ENCODE measurements at places on chromosomes 7 and 10.

- DNase-seq: peak; percentile 97
Observed at GRCh38 chr10:119305860-119306513, 98.6 kb downstream of the GRK5 start.

DNA sequence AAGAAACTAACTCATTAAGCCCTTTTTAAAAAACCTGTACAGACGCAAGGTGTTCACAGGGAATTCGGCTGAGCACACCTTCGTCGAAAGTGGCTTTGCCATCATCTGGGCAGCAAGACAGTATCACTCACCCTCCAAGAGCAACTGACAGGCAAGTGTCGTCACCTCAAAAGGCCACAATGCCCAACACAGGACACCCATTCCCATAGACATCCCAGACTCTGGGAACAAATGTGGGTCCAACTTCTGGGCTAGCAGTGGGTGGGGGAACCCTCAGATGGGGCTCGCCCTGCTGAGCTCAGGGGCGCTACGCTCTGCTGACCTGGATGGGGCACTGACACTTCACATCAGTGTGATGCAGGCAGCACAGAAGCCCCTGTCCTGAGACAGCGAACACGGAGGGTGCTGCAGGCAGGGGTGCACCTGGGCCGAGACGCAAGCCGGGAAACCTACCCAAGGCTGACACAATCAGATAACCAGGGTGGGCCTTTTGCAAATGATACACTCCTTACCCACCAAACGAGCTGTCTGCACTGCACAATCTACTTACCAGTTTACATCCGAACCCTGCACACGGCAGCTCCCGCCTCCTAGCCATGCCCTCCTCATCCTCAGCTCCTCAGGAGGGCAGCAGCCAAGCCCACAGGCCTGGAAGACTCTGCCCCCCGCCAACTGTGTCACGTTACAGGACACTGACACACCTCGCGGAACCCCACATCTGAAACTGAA lies 1.7 kb downstream of the DIP2C start:
- no peak for DNase-seq

GRCh38 chr10:49144058-49144720 lies 10.4 kb upstream of the FAM170B start:
- no peak for DNase-seq

DNA sequence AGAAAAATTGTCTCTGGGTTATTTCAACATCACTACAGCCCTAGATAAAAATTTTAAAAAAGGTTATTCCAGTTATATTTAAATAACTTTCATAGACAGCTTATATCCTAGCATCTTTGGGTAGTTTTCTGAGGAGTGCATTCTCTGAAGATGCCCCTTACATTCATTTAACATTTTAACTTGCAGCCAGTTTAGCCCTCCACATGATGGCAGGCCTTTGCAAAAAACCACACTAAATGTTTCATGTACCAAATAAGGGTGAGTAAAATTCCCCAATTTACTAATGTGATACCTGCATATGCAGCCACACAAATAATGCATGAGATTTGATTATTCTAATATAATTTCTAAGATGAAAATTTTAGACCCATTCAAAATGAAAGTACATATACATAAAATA lies 108.4 kb upstream of the ZWINT start:
- no peak for DNase-seq

DNA sequence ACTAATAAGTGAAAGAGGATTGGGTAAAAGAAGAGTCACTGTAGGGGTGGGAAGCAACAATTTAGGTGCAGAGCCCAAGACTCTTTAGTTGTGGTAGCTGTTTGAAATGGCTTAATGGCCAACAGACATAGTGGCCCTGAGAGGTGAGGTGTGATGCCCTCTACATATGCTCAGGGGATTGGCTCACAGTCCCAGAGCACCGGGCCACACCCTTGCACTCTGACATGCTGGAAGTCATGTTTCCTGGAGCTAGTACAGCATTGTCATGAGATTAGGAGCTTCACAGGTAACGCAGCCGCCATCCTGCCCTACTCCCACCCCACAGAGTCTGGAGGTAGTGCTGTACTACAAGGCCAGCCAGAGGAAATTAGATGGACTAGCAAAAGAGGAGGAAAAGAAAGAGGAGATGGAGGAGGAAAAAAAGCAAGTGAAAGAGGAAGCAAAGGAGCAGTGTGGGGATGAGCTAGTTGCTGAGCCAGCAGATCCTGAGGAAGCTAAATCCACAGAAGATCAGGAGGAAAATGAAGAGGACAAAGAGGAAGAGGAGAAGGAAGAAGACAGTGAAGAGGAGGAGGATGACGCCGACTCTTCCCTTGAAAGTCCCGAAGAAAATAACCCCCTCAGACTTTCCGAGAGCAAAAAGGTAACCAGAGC lies 14.8 kb upstream of the FLNC start:
- no peak for DNase-seq

DNA sequence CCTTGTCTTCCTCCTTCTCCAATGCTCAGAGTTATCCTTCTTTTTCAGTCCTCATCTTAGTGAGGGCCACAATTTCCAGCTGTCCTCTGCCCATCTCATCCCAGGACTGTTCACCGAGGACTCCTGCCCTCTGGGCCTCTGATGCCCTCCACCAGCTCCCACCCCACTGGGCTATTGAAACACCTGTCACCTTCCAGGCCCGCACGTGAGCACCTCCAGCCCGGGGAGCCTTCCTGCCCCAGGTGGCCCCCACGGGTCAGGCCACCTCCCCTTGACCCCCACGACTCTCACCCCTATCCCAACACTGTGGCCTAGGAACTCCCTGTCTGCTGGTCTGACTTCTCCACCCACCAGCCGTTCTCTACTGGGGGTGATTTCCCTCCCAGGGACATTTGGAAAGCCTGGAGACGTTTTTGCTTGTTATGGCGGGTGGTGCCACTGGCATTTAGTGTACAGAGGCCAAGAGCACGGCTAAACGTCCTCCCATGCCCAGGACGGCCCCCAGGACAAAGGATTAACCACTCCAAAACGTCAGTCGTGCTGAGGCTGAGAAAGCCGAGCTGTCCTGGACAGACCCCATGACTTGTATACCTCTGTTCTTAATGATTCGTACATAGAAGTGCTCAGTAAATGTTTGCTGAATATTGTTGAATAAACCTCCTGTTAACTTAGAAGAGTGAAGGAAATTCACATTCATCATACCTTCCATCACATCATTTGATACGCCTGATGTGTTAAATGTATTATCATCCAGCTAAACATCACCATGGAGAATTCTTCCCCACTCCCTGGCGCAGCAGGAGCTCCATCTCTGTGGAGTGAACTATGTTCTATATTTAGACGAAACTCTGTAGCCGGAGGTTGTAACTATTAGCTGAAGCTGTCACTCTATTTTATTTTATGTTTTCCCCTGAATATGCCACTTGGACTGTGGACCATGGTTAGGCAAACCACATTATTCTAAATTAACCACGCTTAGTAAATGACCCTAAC lies 270.1 kb upstream of the SHH start:
- no peak for DNase-seq

DNA sequence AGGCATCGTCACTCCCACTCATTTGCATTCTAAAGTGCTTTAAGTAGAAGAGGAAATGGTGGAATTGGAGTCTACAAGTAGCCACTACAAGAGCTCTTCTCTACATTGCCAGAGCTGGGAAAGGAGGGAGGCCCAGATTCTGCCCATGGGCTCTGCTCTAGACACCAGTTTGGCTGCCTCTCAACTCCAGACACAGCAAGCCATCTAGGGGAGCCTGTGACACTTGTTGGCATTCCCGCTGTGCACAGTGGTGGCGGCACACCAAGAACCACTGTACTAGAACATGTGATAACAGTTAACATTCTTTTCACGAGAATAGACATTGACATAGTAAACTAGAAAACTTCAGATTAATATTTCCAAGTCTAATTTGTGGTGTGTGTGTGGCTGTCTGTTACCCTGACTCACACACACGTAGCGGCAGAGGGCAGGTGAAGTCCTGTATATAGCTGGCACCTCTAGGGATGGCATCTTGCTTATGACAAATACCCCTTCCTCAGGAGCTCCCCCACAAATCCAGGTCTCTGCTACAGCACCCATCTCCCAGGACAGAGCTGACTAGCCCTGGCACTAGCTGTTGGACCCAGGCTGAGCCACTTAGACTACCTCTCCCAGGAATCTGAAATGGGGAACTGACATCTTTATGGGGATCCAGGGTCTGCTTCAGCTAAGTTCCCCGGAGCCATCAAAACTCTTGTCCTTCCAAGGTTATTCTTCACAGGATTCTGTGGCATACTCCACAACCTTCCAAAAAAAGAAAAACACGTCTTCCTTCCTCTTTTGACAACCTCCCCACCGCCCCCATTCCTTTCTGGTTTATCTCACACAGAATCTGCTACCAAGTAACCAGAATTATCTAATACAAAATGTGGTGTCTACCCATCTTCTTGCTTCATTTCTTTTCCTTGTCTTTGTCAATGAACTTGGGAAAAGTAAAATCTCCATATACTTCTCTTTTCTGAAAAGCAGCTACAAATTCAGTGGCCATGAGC lies 54.7 kb upstream of the MRLN start:
- DNase-seq: no peak

- no peak for DNase-seq
Observed at GRCh38 chr7:69510114-69510513, 88.2 kb upstream of the AUTS2 start.

GRCh38 chr10:29618341-29619171 lies 16.2 kb downstream of the SVIL start:
- no peak for DNase-seq

- DNase-seq: no peak
Observed at GRCh38 chr7:14252458-14252857, 263.0 kb upstream of the ETV1 start.

DNA sequence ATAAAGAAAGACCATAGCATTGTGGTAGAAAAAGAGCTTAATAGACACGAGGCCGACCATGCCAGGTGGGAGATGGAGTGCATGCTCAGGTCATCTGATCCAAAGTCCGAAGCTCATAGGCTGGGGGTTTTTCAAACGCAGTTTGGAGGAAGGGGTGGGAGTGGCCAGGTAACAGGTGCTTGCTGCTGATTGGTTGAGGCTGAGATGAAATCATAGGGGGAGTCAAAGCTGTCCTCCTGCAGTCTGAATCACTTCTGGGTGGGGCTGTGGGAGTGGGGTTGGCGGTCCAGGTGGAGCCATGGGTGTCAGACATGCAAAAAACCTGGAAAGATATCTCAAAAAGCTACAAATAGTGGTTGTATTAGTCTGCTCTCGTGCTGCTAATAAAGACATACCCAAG lies 2.8 kb upstream of the ERCC6 start:
- no peak for DNase-seq

DNA sequence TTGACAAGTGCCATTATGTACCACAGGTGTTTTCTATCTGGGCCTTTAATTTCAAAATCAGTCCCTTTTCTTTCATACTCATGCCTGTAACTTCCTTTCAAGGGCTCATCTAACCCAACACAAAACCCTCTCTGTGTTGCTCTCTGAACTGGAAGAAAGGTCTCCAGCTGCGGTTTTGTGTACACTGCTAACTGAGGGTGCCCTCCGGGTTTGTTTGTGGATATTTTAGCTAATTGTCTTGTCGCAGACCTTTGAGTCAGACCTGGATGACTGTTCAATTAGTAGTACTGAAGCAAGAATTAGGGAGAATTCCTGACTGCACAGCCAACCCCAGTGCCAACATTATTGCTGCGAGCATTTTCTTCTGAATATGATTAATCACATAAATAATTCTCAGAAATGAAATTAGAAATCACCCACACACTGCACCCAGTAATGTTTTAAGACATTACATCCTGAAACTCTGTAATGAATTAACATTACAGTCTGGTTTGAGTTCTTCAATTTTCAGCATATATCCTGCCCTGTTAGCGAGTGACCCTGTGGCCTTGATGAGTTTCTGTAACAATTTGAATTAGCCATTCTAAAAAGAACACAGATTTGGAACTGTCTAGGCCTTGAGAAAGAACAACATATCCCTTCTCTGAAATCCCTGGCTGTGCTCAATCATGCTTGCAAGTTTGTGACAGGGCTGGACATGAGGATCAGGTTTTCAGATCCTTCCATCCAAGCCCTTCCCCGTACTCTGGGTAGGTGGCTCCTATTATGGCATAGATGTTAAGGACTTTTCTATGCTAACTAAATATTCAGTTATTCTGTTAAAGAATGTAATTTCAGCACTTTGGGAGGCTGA lies 460.1 kb downstream of the PLXDC2 start:
- no peak for DNase-seq

- no peak for DNase-seq
Observed at GRCh38 chr7:120997882-120998474, 9.5 kb downstream of the CPED1 start.

- DNase-seq: no peak
Observed at GRCh38 chr10:576130-576465, 113.4 kb downstream of the DIP2C start.

- no peak for DNase-seq
Observed at GRCh38 chr10:104328646-104328895, 9.7 kb downstream of the ITPRIP start.

DNA sequence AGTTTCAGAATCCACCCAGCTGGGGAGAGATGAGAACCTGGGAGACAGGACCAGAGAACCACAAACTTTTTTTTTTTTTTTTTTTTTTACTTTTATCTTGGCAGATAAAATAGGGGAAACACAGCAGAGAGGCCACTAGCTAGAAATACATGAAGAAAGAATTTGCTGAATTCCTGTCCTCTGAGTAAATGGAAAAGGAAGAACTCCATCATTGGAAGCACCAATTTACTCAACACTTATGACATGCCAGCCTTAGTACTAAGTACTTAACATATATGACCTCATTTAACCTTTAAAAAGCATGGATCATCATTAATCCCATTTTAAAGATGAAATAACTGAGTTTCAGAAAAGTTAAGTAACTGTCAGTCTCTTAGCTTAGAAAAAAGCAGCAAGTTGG lies 343.0 kb upstream of the NPSR1 start:
- peak; percentile 91 for DNase-seq

- DNase-seq: no peak
Observed at GRCh38 chr10:106571192-106571946, 593.1 kb downstream of the SORCS1 start.

- peak; percentile 27 for DNase-seq
Observed at GRCh38 chr7:100745184-100745583, 11.8 kb downstream of the ZAN start.
